A549 treated with AZD2906 at 1 μM for 4 hours (cell line): ENCODE measurements at places on chromosomes 3 and 15. TPM values are rescaled to one million over a fixed set of nuclear protein-coding genes. Genes with fewer than 3 reads are reported as not detected.

Gene ELP6
- 25.0 to 30.6 TPM (median 28.0 TPM) in 5 replicates for total RNA-seq

Gene LRRC34
- not detected in 5 replicates for total RNA-seq

Gene FAM227B
- total RNA-seq: 0.83 to 1.3 TPM (median 1.1 TPM) in 5 replicates

Gene AADAC
- total RNA-seq: 9.2 to 11.5 TPM (median 10.1 TPM) in 5 replicates

Gene TM4SF1
- total RNA-seq: 926 to 1,718 TPM (median 1,133 TPM) in 5 replicates

Gene GUCA1C
- total RNA-seq: not detected in 5 replicates

Gene PLSCR2
- 0.09 to 0.16 TPM in 2 of 5 replicates, not detected in the others for total RNA-seq

Gene UMPS
- total RNA-seq: 40.7 to 51.1 TPM (median 46.5 TPM) in 5 replicates
